IPS DF 19.7 (cell line): ENCODE measurements at places on chromosomes 5 and 9.

DNA sequence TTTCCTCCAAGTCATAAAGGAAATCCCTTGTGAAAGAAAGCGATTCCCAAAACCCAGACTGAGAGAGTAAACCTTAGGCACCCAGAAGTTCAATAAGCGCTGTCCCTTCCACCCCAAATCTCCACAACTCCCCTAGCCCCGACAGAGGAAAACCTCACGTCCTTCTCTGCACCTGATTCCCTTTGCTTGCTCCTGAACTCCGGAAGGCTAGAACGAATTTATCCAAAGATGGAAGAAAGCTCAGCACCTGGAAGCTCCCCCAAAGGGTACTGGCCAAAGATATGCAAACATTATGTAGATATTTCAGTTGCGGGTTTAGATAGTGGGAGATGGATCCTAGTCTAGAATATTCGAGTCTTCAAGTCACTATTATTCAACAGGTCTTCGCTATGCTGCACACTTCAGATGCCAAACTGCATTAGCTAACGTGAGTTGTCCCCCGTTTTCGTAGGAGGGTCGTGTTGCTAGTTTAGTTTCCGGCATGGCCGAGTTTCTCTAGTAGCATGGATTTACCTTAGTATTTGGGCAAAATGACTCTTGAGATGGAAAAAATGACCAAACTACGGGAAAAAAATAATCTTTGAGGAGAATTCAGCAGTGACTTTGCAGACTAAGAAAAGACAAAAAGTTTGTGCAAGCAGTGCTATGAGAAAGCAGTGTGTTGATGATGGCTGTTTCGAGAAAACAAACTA is 27.7 kb downstream of the NR2F1 start:
- no peak for DNase-seq

DNA sequence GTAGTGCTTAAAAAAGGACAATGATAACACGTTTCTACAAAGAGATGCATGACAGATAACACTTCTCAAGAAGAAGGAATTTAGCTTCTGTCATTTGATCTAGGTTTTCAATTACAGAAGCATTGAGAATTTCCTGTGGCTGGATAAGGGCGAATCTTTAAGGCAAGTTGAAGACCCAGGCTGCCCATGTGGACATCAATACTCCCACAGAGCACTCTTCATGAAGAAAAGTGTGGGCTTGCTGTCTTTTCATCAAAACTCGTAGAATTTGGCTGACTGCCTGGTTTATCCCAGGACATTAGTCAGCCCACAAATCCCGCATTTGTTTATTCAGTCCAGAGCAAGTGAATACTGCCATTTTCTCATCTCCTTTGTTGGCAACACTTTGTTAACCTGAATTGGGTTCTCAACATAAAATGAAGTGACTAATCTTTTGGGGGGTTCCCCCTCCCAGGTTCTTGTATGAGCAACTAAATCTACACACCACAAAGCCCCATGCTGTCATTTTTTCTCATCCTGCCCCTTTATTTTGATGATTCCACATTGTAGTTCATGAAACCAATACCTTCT is 43.4 kb upstream of the CDKN2B start:
- DNase-seq, result no peak

DNA sequence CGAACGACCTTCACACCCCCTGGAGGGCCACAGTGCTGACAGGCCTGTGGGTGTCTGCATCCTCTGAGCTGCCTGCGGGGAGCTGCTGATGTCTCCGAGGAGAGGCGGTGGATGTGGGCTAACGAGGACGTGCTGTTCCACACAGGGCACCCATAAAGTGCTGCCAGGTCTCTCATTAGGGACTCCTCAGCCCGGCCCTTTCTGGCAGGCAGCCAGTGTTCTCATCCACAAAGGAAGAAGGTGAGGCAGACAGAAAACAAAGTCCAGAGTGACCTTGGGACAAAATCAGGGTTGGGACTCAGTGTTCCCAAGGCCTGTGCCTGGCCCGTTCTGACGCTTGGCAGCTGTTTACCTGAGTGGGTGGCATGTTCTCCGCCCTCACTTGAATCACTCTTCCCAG is 29.3 kb downstream of the CARTPT start:
- DNase-seq, result no peak

DNA sequence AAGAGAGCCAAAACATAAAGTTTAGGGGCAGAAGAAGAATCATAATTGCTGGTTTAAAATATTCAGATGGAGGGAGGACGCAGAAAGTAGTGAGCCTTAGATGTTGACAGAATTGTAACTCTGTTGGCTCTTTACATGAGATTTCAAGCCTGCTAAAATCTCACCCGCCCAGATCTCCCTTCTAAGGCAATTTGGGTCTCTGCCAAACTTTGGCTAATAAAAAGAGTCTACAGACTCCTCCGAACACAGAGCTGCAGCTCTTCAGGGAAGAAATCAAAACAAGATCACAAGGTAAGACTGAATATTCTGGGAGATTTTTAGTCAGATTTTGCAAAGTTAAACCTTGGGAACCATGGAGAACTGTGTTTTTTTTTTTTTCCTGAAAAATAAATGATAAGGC is at the start of gene IL33:
Gene IL33 (plus strand): TSS at position 246 of the 400 bp plus-strand sequence. CDS start 25,888 bp downstream, outside the sequence.
- no peak for DNase-seq

- DNase-seq, result no peak
These were observed 92.7 kb downstream of the DAB2IP start for GRCh38 chr9:121744002-121744686.

DNA sequence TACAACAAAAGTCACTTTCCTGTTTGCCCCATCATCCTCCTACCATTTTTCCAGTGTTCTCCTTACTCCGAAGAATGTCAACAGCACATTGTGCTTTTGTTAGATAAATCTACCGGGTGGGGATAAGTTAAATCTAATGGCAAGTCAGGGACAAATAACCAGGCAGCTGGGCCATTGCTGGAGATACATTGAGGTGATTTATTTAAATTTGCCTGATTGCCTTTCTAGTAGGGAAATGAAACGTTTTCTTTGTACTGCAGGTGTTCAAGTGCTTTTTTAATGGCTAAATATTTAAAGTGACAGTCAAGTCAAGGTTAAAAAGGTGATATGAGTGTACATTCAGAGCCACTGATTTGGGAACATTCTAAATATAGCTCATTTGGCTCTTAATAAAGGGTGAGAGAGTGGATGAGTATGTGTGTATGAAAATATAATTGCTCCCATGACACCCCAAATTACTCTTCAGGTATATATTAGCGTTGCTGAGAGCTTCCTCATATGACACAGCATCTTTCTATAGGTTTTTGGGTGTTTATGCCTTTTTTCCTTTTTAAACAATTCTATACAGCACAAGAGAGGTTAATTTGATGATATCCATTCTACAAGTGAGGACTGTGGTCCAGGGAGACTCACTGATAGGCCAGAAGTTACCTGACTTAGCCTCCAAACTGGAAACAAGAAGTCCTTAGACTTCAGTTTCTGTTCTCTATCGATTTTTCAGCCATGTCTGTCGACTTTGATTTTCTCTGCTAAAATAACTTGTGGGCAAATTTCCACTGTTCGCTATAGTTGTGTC is 51.9 kb downstream of the DMRT2 start:
- DNase-seq, result no peak

DNA sequence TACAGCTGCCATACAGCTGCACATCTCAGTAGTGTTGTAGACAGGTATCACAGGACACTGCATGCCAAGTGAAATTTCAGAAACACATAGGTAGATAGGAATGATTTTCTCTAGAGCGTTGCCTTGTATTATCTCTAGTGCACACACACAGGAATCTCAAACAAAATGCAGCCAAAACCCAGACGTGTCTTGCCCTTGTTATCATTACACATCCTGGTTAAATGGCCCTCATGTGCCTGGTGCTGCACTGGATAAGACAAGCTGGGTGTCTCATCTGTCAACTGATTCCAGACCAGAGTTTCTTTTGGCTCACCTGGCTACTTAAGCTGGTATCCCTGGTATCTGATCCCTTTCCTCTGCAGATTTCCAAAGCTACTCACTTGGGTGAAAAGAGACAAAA is 59.7 kb downstream of the SAXO1 start:
- no peak for DNase-seq

- no peak for DNase-seq
These were observed 5.6 kb downstream of the RAD23B start for GRCh38 chr9:107288701-107289100.

GRCh38 chr9:35096035-35096849 is at the start of gene PIGO:
PIGO (minus strand) TSS chr9:35096591; CDS start chr9:35095565, 1,026 bp downstream.
- DNase-seq, result no peak

DNA sequence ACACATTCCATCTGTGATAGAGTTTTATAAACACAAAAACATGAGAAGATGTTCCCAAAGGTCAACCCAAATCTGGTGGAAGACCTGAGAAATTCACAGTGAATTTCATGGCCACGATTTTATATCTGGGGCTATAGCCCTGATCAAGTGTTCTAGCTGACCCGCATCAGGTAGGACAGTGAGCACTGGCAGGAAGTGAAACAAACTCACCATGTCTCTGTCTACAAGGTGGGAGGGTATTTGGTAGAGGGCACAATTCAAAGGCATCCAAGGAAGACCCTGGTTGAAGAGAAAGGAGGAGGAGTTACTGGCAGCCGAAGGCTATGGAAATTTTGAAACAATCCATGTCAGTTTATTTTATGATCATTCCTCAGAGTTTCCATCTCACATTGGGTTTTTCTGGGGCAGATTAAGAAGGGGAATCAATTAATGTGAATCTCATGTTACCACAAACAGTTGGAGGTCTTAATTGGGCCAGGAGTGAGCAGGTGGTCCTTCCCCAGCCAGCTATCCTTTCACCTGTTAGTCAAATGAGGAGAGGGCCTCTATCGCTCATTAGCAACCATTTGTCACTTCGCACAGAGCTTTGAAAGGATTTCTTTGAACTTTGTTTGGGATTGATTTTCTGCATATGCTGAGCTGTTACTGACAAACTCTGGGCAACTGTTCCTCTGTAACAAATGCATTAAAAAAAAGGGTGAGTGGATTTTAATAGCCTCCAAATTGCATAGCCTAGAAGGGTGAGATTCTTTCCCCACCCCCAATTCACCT is 612.0 kb upstream of the CLINT1 start:
- no peak for DNase-seq

GRCh38 chr9:131545786-131546335 is 538 bp downstream of the PRRT1B start:
- no peak for DNase-seq

GRCh38 chr9:13919401-13919800 is 394.5 kb downstream of the NFIB start:
- no peak for DNase-seq

DNA sequence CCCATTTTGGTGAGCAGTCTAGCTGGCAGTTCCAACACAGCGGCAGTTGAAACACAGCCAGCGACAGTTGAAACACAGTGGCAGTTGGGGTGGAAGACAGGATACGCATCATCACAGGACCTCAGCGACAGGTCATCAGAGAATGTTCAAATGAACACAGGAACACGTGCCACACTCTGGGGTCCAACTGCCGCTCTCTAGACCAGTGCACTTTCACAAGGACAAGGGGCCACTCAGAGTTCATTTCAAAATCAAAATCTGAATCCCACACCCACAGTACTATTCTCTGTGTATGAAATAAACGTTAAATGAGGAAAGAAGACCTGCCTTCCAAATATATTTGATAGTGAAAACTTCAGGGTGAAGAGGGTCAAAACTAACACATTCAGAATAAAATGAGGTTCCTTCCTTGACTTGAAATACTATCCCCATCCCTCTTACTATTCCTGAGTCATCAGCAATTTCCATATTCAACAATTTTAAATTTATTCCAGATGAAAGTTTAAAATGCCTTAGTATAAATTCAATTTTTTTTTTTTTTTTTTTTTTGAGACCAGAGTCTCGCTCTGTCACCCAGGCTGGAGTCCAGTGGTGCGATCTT is 53.0 kb upstream of the SIMC1 start:
- no peak for DNase-seq

DNA sequence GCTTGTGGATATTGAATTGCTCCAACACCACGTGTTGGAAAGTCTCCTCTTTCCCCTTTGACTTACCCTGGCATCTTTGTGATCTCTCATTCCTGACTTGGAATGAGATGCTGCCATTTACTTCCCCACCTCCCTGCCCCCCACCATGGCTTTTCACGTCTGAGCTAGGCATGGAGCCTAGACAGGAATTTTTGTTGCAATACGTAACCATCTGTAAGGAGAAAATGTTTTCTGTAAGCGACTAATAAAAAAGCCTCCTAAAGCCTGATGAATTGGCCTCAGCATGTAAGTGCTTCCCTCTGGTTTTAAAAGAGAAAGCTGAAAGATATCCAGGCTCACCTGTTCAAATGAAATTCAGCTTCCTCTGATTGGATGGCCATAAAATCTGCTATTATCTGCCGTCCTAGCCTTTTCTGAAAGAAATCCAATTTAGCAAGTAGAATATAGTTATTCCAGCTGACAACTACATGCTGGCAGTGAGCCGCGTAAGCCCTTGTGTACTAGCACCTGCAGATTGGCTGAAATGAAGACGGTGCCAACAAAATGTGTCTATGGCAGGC is 200.1 kb downstream of the NSG2 start:
- no peak for DNase-seq
